GOT3 (cell line): ENCODE measurements at places on chromosomes 6 and 20.

DNA sequence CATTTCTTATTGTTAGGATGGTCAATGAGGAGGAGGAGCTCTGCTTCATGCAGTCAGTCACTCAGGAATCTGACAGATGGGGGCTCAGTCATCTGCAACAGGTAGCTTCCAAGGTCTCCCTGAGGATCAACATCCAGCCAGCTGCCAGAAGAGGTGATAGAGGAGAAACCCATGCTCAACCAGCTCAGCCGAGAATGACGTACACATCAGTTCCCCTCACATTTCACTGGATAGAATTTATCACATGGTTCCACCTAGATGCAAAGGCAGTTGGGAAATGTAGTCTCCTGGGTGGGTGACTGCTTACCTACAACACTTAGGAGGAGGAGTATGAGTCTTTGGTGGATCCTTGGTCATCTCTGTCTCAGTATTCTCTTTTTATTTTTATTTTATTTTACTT lies 144.5 kb downstream of the CEBPB start:
- no peak for DNase-seq

GRCh38 chr6:46380152-46380807 lies 111.0 kb downstream of the RCAN2 start:
- no peak for DNase-seq

DNA sequence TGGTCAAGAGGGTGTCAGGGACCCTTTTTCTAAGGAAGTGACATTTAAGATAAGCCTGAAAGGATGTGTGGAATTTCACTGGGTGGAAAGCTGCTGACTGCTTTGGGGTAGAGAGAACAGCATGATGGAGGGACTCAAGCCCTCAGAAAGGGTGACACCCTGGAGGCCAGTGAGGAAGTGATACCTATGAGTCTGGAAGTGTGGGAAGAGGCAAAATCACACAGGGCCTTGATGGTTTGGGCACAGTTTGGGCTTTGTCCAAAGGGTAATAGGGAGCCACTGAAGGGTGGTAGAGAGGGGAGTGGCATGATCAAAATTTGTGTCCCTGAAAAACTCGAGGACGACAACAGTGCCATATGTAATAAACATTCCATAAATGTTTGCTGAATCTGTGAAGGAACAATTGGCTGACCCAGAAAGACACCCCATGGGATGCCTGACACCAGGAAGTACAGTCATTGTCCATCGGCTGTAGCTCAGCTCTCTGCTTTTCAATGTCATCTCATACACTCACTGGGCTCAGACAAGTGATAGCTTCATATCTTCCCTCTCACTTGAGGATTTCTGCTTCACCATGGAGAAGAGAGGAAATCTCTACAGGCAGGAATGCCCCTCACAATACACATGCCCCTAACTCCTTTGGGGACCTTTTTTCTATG lies 21.3 kb downstream of the CASS4 start:
- no peak for DNase-seq

DNA sequence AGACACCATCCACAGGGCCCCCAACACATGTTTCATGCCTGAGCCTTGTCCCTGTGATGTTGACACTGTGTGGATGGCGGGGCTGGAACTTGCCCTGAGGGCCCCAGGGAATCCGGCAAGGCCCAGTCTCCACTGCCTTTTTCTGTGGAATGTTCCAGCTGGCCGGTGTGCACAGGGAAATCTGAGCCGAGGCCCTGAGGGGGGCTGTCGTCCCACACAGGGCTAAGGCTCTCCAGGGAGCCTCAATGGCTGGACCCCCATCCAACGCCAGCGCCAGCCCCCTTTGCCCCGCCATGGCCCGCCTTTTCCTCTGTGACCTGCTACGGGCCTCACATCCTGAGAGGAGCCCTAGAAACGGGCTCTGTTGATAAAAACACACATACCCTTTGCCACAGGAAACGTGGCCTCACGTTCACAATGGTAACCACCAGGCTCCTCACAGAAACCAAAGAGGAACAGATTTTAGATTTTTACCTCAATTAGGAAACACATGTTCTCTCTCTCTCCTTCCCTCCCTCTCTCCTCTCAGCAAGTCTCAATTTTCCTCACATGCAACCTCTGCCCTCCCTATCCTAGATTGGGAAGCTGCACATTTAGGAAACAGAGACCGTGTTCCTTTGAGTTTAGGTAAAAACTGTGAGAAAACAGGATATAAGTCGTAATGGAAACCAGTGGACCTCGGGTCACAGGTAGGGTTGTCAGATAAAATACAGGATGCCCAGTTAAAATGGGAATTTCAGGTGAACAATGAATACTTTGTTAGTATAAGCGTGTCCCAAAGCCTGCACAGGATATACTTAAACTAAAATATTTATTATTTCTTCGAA lies 13.7 kb upstream of the ZNF831 start:
- DNase-seq: no peak

DNA sequence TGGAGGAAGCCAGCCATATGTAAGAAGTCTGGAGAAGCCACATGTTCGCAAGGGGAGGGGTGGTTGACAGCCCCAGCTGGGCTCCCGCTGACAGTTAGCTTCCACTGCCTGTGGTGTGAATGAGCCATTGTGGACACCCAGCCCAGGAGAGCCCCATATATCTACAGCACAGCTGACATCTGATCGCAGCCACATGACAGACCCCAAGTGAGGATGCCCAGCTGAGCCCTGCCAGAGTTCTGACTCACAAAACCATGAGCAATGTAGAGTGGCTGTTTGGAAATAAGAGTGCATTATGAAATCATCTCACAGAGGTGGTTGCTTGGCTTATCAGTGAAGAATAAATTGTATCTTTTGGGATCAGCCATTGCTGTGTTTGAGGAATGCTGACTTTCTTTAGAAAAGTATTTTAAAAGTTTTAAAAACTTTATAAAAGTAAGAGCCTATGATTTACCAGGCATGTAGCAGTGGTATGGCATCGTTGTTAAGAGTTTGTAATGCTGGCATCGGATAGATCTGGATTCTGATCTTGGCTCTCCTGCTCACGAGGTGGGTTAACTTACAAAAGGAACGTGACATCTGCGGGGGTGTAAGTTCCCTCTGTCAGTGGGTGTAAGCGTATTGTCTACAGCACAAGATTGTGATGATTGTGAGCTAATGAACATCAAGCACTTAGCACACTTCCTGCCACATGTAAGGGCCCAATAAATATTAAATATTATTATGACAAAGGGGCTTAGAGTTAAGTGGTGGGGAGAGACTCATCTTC lies 24.1 kb downstream of the CFAP61 start:
- no peak for DNase-seq

DNA sequence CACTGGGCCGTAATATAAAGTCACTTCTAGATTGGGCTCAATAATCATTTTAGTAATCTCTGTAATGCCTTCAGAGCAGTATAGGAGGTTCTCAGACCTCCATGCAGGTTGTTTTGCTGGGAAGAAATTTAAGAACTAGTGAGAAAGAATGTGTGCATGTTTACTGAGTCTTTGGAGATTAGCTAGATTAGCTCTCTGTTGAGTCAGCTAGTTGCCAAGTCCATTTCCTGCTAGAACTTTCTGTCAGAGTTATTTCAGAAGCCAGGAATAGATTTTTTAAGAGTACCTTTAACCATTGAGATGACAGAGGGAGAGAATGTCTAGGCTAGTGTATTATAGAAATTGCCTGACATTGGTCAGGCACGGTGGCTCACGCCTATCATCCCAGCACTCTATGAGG lies 33.3 kb downstream of the ORC3 start:
- no peak for DNase-seq

DNA sequence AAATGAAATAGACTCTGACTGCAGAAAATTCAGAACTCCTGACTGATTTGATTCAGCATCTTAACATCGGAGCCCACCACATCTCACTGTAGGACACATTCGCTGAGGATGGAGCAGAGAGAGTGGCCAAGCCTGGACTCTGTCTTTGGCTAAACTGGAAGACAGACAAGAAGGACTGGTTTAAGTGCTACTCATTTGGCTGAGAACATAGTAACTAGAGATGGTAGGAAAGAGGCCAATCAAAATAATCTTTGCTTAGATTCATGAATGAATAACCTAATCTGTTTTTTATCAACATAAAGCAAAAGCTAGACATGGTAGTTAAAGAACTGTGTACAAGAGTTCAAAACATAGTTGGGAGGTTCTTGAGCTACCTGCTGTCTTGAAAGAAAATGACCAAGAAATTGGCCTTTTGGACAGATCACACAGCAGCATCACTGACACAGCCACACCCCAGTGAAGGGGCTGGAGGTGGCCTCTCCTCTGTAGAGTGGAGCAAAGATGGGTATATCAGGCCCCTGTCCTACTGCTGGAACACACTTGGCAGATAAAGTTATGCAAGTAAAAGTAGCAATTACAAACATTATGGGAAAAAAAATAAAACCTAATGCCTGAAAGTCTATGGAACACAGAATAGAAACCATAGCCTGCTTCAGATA lies 87.1 kb upstream of the NT5E start:
- DNase-seq: no peak

GRCh38 chr6:86765211-86765610 lies 172.1 kb upstream of the HTR1E start:
- no peak for DNase-seq

- no peak for DNase-seq
These were observed 71.4 kb downstream of the DNAH8 start for GRCh38 chr6:38786486-38786885.

- DNase-seq: no peak
These were observed 45.3 kb upstream of the SMIM8 start for GRCh38 chr6:87277123-87277522.

- DNase-seq: no peak
These were observed 125.5 kb downstream of the THEMIS start for GRCh38 chr6:127775371-127775770.

DNA sequence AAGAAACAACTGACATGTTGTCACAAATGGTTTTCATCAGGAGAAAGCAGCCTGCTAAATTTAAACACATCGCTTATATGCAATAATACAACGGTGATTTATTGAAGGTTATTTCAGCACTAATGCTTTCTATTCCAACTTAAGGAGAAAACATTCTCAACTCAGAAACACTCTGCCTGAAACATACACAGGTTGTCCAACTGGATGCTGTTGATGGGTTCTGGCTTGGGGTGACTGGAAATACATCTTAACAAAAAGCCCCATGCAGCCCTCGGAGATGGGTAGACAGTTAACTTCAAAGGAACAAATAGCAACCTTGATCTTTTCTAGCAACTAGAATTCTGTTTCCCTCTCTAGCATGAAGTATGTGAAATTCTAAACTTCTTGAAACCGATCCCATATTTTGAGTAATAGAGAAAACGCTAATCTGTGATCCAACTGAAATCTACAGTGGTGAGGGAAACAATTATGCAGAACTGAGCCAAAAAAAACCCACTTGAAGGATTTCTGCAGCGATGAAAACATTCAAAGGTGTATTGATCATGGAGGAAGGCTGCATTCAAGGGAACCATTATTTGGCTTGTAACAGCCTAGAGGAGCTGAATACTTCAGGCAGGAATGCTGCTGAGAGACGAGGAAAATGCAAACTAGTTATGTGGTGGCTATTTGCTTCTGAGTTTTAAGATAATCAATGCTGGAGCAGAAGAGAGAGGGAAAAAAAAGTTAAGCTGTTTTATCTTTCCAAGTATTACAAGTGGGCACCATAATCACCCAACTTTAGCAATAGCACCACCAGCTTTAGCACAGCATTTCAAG lies 6.9 kb downstream of the ZMYND8 start:
- DNase-seq: no peak

DNA sequence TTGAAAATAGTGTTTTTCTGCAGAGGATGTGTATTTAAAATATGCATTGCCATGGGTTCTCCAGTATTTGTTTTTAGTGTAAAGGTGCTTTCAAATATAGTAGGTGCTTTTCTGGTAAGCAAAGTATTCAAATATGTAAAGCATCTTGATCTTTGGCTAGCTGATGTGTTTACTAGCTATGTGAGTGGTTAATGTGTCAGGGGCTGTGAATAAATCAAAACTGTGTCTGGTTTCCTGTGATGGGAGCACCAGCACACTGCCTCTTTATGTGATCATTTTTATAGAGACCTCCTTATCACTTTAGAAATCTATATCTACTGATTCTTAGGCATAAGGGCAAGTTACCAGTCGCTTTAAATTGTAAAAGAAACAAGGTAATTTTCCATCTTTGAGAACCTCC lies 388.9 kb upstream of the MAN1A1 start:
- no peak for DNase-seq

GRCh38 chr20:63236116-63236837 lies 572 bp downstream of the BIRC7 start:
- no peak for DNase-seq

GRCh38 chr6:41100871-41101287 lies 28.1 kb downstream of the NFYA start:
- no peak for DNase-seq

DNA sequence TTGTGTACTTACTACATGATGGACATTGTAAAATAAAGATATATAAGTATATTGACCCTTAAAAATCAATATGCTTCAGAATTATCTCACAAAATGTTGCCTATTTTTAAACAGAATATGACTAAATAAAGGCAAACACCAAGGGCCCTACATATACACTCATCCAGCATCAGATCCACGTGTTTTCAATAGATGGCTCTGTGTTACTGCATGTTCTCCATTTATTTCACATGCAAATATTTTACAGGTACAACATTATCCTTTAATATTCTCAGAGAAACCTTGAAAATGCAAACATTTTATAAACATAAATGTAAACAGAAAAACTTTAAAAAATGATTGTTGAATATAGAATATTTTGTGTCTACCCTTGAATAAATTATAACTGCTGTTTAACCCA lies 2.9 kb upstream of the KHDRBS2 start:
- no peak for DNase-seq

DNA sequence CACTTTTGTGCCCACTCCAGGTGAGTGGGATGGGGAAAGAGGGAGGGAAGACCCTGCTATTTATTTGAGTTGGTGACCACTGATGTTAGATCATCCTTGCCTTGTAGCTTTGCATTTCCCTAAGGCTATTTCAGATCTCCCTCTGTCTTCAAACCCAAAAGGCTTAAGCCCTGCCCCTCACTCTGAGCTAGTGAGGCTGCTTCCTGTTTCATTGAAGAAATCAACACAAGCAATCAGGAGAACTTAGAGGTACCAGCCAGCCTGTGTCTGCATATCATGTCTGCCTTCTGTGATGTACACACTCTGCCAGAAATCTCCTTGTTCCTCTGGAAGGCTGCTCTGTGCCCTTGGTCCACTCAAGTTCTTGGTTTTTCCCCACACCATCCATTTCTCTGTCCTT lies 135.3 kb downstream of the ARID1B start:
- no peak for DNase-seq

DNA sequence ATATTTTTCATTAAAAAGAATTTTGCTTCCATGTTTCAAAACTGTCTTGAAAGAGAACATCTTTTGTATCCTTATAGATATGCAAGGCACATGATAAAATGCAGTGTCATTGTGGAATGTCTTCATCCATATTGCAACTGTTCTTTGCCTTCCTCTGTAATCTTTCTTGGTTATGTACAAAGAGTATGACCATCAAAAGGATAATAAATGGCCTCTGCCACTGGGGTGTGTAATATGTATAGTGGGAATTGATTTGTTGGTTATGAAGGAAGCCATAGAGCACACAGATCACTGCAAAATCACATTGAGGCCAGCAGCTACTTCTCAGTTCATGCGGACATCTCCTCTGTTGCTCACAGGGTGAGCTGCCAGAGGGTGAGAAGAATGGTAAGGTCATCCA lies 703.5 kb downstream of the TFAP2A start:
- no peak for DNase-seq

- no peak for DNase-seq
These were observed 46.7 kb downstream of the KCNK5 start for GRCh38 chr6:39182604-39183003.
